ENCODE measurements at places on chromosomes 6 and 20.

DNA sequence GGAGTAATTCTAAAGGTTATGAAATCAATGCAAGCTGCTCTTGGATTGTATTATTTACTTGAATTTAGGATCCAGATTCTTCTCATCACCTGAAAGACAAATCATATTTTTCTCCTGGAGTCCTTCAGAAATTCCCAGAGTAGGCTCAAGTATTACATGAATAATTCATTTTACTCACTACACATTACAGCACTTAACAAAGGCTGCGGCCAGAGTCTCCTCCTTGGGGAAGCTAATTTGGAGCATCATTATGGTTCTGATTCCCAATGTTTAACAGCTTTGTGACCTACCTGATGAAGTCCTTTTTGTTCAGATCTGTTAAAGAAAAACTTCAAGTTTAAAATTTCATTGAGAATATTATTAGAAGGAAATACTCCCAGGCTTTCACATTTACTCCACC lies 28.7 kb downstream of the GRIK2 start:
- no peak for DNase-seq

DNA sequence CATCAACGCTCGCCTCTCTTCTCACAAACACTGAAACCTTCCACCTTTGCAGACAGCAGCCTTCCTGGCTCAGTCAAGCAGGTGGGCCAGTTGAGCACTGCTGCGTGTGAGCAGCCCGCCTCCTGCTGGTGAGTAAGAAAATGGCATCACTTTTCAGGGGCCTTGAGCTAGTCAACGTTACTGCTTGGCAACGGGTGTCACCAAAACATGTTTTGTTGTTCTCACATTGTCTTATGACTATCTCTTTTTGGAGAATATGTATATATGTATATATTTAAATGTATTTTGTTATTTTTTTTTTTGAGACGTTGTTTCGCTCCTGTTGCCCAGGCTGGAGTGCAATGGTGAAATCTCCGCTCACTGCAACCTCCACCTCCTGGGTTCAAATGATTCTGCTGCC lies 97.0 kb upstream of the AGPAT4 start:
- DNase-seq: peak; percentile 55

DNA sequence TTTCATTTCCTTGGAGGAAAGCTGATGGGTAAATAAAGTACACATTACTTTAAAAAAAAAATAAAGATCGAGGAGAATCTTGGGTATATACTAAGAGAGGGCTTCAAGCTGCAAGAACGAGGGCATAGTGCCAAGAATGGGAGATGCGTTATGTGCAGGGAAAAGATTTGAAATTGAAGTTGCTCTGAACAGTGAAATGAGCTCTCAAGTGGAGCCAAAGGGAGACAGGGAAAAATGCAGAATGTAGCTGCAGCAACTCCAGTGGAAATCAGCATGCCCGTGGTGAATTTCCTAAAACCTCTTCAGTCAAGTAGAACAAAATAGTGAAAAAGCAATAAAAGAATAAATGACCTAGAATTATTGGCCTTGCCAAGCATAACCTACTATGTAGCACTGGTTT lies 11.4 kb upstream of the COL9A1 start:
- no peak for DNase-seq

GRCh38 chr20:63979229-63979556 lies 249 bp downstream of the SAMD10 start:
- no peak for DNase-seq

- no peak for DNase-seq
Observed at GRCh38 chr20:19277381-19277780, 64.9 kb downstream of the SLC24A3 start.

DNA sequence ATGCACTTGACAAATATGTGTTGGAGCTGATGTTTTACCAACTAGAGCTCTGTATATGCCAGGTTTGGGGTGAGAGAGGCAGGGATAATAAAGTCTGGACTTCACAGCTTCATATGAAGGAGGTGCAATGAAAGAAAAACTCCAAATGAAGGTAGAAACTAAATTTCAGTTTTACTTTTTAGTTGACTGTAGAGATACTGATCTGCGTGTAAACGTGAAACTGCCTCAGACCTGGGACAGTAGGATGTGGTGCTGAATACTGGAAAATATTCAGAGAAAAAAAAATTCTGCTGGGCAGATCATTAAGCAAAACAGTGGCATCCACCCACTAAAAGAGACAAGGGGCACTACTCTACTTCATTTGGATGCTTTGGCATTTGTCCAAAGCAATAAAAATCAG lies 94.5 kb downstream of the BACH2 start:
- no peak for DNase-seq

- DNase-seq: no peak
Observed at GRCh38 chr20:50731930-50732690, 730 bp downstream of the PARD6B start.

DNA sequence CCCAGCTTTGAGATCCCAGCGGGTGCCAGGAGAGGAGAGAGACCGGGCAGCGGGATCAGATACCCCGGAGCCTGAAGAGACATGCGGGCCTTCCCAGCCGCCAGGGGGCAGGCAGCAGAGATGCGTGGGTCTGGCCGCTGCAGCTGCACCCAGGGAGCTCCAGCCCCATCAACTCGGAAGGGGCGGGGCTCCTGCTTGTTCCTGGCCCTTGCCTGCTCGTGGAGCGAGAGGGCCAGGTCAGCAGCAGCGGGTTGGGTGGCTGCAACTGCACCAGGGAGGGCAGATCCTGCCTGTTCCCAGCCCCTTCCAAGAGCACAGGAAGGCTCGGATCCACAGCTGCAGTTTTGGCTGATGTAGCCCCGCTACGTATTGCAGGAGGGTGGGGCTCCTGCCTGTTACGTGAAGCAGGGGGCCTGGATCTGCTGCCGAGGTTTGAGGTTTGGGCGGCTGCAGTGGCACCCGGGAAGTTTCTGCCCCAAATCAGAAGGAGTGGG lies 532.8 kb downstream of the RFPL4B start:
- DNase-seq: no peak

DNA sequence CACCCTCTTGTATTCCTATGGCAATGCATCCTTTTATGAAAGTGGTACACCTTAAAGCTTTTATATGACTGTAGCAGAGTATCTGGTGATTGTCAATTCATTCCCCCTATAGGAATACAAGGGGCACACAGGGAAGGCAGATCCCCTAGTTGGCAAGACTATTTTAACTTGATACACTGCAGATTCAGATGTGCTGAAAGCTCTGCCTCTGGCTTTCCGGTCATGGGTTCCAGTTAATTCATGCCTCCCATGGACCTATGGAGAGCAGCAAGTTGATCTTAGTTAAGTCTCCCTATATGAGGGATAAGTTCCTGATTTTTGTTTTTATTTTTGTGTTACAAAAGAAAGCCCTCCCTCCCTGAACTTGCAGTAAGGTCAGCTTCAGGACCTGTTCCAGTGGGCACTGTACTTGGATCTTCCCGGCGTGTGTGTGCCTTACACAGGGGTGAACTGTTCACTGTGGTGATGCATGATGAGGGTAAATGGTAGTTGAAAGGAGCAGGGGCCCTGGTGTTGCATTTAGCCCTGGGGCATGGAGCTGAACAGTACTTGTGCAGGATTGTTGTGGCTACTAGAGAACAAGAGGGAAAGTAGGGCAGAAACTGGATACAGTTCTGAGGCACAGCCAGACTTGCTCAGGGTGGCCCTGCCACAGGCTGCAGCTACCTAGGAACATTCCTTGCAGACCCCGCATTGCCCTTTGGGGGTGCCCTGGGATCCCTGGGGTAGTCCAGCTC lies 292.1 kb downstream of the ESR1 start:
- DNase-seq: no peak

- DNase-seq: no peak
Observed at GRCh38 chr20:54606380-54606779, 131.0 kb downstream of the DOK5 start.

DNA sequence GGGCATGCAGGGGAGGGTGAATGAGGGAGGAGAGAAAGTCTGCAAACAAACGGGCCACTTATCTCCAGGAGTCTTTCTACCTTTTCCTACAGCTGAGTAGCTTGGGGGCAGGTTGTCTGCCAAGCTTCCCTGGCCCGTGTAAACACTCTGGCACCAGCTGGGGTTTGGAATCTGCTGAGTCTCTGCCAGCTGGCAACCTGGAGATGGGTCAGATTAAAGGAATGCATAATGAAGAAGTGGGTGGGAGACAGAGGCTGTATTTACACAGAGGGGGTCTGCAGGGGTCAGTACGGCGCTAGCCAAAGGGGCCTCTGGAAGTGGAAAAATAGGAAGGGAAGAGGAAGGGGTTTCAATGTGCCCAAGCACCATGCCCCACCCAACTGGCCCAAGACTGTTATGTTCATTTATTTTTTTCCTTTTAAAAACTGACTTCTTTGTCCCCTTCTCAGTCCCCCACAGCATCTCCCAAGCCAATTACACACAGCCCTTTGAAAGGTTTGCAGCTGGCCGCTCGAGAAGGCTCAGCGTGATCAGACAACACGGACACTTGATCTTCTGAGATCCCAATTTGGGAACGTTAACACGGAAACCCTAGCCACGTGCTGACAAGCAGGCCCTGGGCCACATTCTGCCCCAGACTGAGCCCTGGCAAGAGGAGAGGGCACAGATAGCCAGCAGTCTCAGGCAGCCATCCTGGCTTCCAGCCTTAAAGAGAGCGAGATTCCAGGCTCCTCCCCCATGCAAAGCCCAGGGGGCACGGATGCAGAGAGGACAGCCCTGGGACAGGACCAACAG lies 25.2 kb downstream of the TRAM2 start:
- no peak for DNase-seq

- DNase-seq: no peak
Observed at GRCh38 chr6:164105705-164106104, 691.2 kb downstream of the QKI start.

GRCh38 chr20:50240092-50240491 lies 49.5 kb downstream of the CEBPB start:
- no peak for DNase-seq

DNA sequence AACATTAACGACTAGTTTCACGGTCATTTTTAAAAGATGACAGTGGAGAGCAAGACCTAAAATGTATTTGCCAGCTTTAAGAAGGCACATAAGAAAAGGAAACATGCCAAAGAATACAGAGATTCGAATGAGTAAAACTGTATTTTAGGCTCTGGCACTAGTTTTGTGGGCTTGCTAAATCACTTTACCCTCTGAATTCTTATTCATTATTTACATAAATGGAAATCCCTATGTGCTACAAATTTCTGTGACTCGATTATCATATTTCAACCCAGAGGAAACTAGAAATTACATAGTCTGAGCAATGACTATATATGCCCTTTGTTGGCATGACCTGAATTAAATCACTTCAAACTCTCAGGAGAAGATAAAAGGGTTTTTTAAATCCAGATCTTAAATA lies 441.7 kb upstream of the RNF217 start:
- no peak for DNase-seq

GRCh38 chr6:38753707-38754106 lies 38.6 kb downstream of the DNAH8 start:
- no peak for DNase-seq

DNA sequence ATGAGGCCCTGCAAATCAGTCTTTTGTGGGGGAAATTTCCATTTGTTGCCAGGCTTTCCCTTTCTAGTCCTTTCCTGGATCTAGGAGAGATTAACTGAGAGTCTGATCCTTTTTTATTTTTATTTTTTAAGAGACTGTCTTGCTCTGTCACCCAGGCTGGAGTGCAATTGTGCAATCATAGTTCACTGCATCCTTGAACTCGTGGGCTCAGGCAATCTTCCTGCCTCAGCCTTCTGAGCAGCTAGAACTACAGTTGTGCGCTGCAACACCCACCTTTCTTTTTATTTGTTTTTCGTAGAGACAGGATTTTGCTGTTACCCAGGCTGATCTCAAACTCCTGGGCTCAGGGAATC lies 22.9 kb downstream of the OR2B2 start:
- no peak for DNase-seq

- no peak for DNase-seq
Observed at GRCh38 chr6:127302728-127303660, 36.3 kb downstream of the RNF146 start.

DNA sequence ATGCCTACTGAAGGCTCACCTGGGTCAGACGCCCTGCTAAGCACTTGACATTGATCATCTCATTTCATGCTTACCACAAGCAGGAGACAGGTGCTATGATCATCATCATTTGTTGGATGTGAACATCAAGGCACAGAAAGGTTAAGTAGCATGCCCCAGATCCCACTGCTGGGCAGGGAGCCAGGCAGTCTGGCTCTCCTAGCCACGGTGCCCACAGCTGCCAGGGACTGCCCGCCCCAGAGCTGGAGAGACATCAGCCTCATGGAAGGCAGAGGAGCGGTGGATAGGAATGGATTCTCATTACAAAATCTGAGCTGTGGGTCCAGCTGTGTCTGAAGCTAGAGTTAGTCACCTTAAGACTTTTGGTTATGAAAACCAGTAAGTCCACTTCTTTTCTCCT lies 3.6 kb downstream of the SULF2 start:
- DNase-seq: no peak

DNA sequence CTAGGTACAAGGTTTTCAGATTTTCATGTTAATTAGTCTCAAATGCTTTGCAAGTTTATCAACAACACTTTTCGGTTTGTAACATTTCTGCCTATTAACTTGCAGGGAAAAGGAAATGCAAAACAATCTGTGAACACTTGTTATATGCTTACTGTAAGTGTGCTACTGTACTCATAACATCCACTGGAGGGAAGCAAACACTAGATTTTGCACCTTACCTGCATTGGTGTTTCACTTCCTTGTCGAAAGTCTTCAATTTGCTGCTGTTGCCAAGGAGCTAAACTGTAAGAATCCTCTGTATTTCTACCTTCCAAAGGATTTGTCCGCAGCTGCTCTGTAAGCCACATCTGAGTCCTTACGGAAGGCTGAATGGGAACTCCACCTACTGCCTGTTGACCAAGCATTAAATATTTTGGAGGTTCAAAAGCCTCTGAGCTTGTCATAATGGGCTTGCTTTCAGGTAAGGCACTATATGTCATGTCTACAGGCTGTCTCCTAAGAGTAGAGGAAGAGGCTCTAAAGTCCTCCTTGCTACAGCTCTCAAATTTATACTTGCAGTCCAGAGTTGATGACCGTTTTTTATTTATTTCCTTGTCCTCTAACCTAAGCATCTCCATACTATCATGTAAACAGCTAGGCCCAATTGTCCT lies 17.3 kb downstream of the PLN start:
- no peak for DNase-seq

GRCh38 chr6:107956586-107957307 lies 1.3 kb downstream of the SEC63 start:
- no peak for DNase-seq

GRCh38 chr6:7106215-7106751 lies 1.5 kb upstream of the RREB1 start:
- DNase-seq: no peak

GRCh38 chr20:49006446-49006980 lies 39.6 kb upstream of the CSE1L start:
- DNase-seq: no peak

GRCh38 chr6:33807606-33808005 lies 3.8 kb upstream of the MLN start:
- DNase-seq: no peak

- no peak for DNase-seq
Observed at GRCh38 chr6:125793863-125794262, 3.1 kb downstream of the NCOA7 start.

GRCh38 chr6:95127261-95127660 lies 450.1 kb upstream of the MANEA start:
- no peak for DNase-seq
